ENCODE measurements at places on chromosomes 2 and 18.

DNA sequence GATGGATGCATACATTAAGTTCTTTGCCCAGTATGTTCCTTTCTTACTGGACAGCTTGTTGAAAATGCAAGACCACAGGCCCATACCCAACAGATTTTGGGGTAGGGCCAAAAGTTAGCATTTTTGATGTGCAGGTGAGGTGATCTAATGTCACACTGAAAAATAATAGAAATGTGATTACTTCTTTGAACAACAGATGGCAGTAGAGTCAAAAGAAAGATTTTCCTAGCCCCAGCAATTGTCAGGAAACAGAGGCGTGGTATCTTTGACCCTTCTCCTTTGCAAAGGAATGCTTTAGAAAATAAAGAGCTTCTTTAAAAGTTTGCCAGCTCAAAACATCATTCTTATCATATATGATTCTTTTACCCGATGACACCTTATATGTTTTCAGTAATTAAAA is 343.6 kb upstream of the SYT4 start:
- no peak for DNase-seq
- H3K36me3 ChIP-seq = no peaks in the 10 kb centered on the region
- H3K27ac ChIP-seq = no peak overlapping the region
- H3K27me3 ChIP-seq = no peaks in the 10 kb centered on the region

- H3K27me3 ChIP-seq = no peaks in the 10 kb centered on the region
- H3K4me1 ChIP-seq = peaks cover 14% of the 10 kb centered on the region
- H3K36me3 ChIP-seq = peaks cover 16% of the 10 kb centered on the region
- no peak overlapping the region for H3K4me3 ChIP-seq
- DNase-seq = no peak
Observed at GRCh38 chr18:49432602-49433001, 27.8 kb downstream of the DYM start.

- no peak overlapping the region for H3K4me3 ChIP-seq
- H3K4me1 ChIP-seq = peaks cover 12% of the 10 kb centered on the region
- DNase-seq = no peak
- H3K27me3 ChIP-seq = no peaks in the 10 kb centered on the region
- H3K27ac ChIP-seq = no peak overlapping the region
Observed at GRCh38 chr18:8811115-8811514, 105.8 kb downstream of the MTCL1 start.

GRCh38 chr2:168145011-168145410 is 102.4 kb downstream of the STK39 start:
- DNase-seq = no peak
- no peak overlapping the region for H3K27ac ChIP-seq
- peaks cover 3% of the 10 kb centered on the region for H3K36me3 ChIP-seq
- peaks cover 3% of the 10 kb centered on the region for H3K4me1 ChIP-seq
- H3K27me3 ChIP-seq = no peaks in the 10 kb centered on the region

DNA sequence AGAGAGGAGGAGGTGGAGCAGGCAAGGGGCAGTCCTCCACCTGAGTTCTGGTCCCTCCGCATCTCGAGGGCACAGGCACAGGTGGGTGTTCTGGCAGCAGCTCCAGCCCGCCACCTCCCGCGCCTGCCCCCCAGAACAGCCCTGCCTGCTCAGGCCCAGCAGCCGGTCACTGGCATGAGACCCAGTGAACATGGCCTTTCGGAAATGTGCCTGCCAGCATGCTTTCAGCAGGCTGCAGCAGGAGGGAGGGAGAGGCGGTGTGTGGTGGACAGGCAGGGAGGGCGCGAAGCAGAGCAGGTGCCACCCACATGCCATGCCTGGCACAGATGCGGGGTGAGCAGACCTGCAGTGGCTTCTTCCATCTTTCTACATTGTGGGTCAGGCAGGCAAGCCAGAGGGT is 3.4 kb upstream of the OR6B3 start:
- no peaks in the 10 kb centered on the region for H3K36me3 ChIP-seq
- no peaks in the 10 kb centered on the region for H3K4me1 ChIP-seq
- peaks cover 43% of the 10 kb centered on the region for H3K27me3 ChIP-seq
- H3K27ac ChIP-seq = no peak overlapping the region
- no peak overlapping the region for H3K4me3 ChIP-seq

- peak overlapping the region; percentile 88 for H3K27ac ChIP-seq
- no peaks in the 10 kb centered on the region for H3K36me3 ChIP-seq
- peaks cover 7% of the 10 kb centered on the region for H3K27me3 ChIP-seq
- peaks cover 21% of the 10 kb centered on the region for H3K4me1 ChIP-seq
- DNase-seq = peak; percentile 83
- H3K4me3 ChIP-seq = no peak overlapping the region
Observed at GRCh38 chr2:102657770-102658169, 38.4 kb downstream of the SLC9A2 start.

GRCh38 chr2:134207589-134208209 is 46.2 kb upstream of the MGAT5 start:
- H3K27ac ChIP-seq = no peak overlapping the region
- DNase-seq = peak; percentile 81
- no peaks in the 10 kb centered on the region for H3K27me3 ChIP-seq
- H3K36me3 ChIP-seq = no peaks in the 10 kb centered on the region
- H3K4me1 ChIP-seq = peaks cover 5% of the 10 kb centered on the region

DNA sequence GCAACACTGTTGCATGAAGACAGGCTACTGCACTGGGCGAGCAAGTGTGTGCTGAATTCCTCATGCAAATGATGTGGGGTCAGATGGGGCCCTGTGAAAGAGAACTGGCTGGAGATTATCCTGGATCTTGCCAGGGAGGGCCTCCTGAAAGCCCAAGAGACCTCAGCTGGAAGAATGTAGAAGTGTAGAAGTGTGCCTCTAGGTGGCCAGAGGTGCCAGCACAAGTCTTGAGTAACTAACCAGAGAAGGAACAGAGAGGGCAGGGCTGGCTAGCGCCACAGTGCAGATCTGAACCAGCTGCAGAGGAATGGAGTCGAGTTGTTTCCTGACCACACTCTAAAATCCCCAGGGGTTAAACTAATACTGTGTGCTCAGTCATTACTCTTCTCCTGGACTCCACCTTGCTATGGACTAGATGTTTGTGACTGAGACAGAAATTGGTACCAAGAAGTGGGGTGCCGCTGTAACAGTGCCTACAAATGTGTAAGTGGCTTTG is 399.3 kb downstream of the LRATD1 start:
- H3K27me3 ChIP-seq = peaks cover 11% of the 10 kb centered on the region
- no peak for DNase-seq
- H3K4me3 ChIP-seq = no peak overlapping the region
- no peak overlapping the region for H3K27ac ChIP-seq

- no peaks in the 10 kb centered on the region for H3K36me3 ChIP-seq
- no peak overlapping the region for H3K4me3 ChIP-seq
- DNase-seq = no peak
- H3K27ac ChIP-seq = no peak overlapping the region
- peaks cover 3% of the 10 kb centered on the region for H3K27me3 ChIP-seq
- H3K4me1 ChIP-seq = no peaks in the 10 kb centered on the region
Observed at GRCh38 chr2:223712642-223713041, 110.5 kb upstream of the SCG2 start.
